ENCODE measurements at places on chromosomes 4 and X. TPM values are rescaled to one million over a fixed set of nuclear protein-coding genes. Genes with fewer than 3 reads are reported as not detected.

The SSX7 gene
- not detected for polyA plus RNA-seq

The IL21 gene
- polyA plus RNA-seq = not detected

The FMR1NB gene
- polyA plus RNA-seq = 0.13 TPM

The HEPH gene
- polyA plus RNA-seq = 53.1 TPM

The EXOC1L gene
- not detected for polyA plus RNA-seq

The ADH7 gene
- not detected for polyA plus RNA-seq

The ADGRG2 gene
- 21.4 TPM for polyA plus RNA-seq

The HERC6 gene
- 9.3 TPM for polyA plus RNA-seq

The IL2RG gene
- 1.2 TPM for polyA plus RNA-seq

The EDA gene
- 5.9 TPM for polyA plus RNA-seq

GRCh38 chrX:134443020-134443419 is 16.9 kb upstream of the HPRT1 start:
- DNase-seq = no peak

- no peak for DNase-seq
Measured at GRCh38 chrX:138034136-138034535, 468.2 kb downstream of the ZIC3 start.

- DNase-seq = no peak
Measured at GRCh38 chr4:7867701-7868435, 71.8 kb downstream of the AFAP1 start.

DNA sequence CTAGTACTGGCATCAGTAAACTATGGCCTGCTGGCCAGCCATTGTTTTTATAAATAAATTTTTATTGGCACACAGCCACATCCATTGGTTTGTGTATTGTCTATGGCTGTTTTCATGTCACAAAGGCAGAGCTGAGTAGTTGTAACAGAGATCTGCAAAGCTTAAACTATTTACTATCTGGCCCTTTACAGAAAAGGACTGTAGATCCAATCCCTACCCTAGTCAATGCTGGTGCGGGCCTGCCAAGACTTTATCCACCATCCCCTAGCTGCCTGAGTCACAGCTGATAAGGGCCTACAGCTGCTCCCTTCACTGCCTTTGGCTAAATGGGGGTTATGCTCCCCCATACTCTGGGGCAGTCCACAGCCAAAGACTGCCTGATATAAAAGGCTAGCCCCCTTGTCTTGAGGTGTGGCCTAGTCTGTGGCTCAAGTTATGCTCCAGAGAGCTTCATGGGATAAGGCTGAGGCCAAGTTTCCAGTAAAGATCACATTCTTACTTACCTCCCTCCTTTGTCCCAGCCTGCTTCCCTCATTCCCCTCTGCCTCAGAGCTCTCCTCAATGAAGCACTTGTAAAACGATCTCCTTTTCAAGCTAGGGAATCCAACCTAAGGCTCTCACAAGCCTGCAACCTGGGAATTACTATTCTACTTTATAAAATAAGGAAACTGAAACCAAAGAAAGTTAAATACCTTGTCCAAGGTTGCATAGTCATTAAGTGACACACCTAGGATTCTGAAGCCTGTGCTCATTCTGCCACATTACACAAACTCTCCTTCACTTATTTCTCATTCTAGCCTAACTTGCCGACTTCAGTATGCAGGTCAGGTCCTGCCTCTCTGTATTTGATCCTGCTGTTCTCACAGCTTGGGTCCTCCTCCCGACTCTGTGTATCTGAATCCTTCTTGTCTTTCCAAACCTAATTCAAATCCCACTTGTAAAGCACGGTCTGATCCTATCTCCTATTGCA is 20.7 kb downstream of the ACE2 start:
- no peak for DNase-seq

DNA sequence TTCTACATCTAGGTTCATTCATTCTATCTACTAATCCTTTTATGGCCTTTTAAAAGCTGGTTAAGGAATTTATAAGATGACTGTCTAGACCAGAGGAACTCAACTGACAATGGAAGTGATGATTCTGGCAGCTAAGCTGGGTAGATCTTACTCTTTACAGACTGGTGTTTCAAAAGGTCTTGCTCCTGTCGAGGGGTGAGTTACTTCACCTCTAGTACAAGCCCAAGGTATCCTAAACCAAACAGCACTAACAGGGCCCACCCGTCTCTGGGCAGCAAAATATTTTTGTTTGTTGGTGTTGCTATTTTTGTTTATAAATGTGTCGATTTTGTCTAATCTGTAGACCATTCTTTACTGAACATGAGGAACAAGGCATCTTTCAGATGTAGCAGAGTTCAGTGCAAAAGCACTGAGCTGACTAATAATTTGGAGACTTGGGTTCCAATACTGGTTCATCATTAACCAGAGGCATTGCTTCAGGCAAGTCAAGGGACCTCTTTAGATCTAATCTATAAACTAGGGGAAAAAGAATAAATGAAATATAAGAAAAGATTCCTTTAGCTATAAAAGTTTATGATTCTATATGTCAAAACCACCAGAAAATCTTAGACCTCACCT is 90.3 kb upstream of the FRG1 start:
- DNase-seq = no peak

DNA sequence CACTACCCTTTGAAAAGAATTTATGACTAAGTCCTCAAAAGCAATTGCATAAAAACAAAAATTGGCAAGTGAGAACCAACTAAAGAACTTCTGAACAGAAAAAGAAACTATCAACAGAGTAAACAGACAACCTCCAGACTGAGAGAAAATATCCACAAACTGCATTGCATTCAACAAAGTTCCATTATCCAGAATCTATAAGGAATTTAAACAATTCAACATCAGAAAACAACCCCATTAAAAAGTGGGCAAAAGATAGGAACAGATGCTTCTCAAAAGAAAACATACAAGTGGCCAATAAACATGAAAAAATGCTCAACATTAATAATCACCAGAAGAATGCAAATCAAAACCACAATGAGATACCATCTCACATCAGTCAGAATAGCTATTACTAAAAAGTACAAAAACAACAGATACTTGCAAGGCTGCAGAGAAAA is 130.2 kb downstream of the GASK1B start:
- no peak for DNase-seq

GRCh38 chrX:71144651-71145050 is at the start of gene NLGN3:
TSS of gene NLGN3 (plus strand) at chrX:71144841. CDS start at chrX:71147750, 2,909 bp downstream.
- DNase-seq = no peak

DNA sequence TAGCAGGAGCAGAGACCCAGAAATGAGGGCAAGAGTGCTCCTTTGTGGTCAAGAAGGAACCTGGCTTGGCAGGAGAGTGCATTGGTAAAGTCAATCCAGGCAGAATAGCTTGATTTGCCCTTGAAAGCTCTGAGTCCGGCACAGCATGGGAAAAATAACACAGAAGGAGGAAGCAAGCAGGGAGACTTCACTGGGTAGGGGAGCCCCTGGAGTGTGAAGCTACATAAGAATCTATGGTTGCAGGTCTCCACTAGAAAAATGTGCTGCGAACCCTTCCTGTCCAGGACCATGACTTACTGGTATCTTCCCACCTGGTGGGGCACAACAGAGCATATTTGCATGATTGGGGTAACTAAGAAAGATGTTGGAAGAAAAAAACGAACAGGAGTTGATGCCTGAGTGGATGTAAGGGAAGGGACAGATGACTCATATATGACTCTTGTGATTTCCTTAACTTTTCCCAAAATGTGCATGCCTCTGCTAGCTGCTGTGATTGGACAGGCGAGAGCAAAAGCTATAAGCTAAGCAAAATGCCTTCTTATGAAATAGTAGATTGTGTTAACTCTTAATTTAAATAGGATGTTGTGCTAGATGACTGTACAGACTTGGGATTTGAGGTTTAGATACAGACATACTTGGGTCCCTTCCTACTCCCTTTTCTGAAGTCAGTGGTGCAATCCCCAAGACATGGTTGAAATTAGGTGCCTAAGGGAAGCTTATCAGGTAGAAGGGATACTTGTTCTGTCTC is 3.3 kb downstream of the IL13RA1 start:
- no peak for DNase-seq

- no peak for DNase-seq
Measured at GRCh38 chr4:2831611-2832308, 11.9 kb upstream of the ADD1 start.

- DNase-seq = no peak
Measured at GRCh38 chr4:42133006-42133405, 19.4 kb downstream of the BEND4 start.

DNA sequence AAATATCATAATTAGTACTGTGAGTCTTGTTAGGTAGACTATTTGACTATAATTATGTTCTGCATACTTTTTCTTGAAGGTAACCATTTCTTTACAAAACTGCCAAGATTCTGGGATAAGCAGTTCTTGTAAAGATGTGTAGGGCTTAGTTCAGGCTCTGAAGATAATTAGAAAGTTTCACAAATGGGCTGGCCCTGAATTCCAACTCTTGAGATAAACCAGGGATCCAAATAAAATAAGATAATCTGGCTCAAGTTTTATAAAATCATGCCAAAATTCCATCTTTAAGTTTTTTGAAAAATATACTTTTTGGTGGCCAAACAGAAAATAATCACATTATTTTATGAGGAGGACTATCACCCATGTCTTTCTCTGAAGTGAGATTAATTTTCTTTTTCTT is 35.5 kb upstream of the GLRB start:
- DNase-seq = no peak

- no peak for DNase-seq
Measured at GRCh38 chr4:45992728-45993127, 131.1 kb downstream of the GABRG1 start.

DNA sequence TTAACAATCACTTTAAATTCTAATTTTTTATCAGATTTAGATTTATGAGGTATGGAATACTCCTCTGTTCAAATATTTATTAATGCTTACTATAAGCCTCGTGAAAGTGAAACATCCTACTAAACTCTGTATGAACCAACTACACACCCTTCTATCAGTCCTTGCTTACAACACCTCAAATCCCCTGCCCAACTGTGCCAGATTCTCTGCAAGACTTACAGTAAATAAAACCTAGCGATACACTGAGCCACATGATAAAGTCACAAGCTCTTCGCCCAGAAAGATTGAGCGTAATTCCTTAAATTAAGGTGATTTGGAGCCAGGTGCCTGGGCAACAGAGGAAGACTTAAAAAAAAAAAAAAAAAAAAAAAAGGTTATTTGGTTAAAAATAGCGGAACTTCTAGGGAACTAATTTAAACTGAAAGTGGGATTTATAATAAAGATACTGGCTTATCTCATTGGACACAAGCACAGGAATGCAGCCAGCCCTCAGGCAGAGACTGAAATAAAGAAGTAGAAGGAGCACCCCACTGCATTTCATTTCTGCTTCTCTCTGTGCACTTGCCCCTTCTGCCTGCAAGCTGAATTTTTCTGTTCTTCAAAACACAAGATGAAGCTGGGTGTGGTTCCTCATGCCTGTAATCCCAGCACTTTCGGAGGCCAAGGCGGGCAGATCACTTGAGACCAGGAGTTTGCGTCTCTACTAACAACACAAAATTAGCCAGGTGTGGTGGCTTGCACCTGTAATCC is 17.5 kb upstream of the C4orf36 start:
- DNase-seq = no peak

- no peak for DNase-seq
Measured at GRCh38 chrX:106014119-106014775, 24.3 kb downstream of the SERPINA7 start.

GRCh38 chr4:107490116-107490515 is 229.9 kb downstream of the PAPSS1 start:
- DNase-seq = no peak

- no peak for DNase-seq
Measured at GRCh38 chr4:106019771-106020170, 124.5 kb downstream of the NPNT start.

DNA sequence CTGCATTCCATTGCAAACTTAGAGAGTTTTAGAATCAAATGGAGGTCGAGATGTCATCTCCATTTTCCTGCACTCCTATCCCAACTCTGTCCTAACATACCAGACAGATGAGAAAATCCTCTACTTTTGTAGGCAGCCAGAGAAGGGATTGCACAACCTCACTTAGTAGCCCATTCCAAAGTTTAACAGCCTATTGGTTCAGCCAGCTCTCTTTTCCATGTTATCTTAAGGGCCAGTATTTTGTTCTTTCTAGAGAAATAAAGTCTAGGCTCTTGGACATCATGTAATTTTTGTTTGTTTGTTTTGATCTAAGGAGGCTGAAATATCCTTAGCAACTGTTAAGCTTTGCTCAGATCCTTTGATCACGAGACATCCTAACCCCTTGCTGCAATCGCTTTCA is 173.0 kb downstream of the COX18 start:
- no peak for DNase-seq

DNA sequence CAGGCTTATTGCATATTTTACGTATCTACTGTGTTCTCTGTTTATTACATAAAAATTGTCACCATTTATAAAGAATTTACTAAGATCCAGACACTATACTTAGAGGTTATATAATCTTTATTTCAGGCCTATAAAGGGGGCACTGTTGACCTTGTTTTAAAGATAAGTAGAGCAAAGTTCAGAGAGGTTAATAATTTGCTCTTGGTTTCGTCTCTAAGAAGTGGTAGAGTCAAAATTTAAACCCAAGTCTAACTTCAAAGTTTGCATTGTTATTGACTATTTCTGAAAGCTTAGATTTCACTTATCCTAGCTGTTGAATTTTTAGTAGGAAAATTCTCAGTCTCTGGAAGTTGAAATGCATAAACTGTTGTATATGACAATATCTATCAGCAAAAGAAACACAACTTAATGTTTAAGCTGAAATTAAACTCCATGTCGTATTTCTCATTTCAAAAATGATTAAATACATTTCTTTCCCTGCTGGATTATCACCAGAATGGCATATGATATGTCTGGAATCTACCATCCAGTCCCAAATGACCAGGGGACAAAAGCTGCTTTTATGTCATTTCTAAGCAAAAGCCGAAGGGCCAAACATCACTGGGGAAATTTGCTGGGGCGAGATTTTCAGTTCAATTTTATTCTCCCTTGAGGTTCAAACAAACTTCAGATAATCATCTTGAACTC is 138.4 kb downstream of the SLC7A11 start:
- DNase-seq = no peak

- DNase-seq = no peak
Measured at GRCh38 chr4:27119239-27119638, 258.6 kb downstream of the STIM2 start.

- DNase-seq = no peak
Measured at GRCh38 chr4:71259280-71259679, 79.5 kb upstream of the SLC4A4 start.

DNA sequence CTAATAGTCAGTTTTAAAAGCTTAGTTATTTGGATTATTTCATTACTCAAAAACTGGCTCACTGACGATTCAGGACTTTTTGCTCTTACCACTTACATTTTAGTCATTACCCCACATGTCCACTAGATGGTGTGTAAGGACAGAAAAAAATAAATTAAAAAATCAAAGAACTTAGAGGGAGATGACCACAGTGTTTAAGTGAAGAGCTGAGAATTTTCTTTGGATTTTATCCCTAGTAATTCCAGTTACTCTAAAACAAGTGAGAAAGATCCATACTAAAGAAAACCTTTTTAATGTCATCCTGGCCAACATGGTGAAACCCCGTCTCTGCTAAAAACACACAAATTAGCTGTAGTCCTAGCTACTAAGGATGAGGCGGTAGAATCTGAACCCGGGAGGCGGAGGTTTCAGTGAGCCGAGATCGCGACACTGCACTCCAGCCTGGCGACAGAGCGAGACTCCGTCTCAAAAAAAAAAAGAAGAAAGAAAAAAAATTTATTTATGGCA is 26.4 kb upstream of the TMPRSS11B start:
- DNase-seq = peak; percentile 36

All from renal cortex interstitium (tissue), 15 donors.